ENCODE measurements at places on chromosomes 12 and 14.
A peak's percentile ranks its signal among the peaks of the same experiment; 100 is the strongest.

- H3K4me1 ChIP-seq: no peaks in the 10 kb centered on the region
- H3K27ac ChIP-seq: no peak overlapping the region
- no peak overlapping the region for H3K4me3 ChIP-seq
- DNase-seq: no peak
- H3K36me3 ChIP-seq: no peaks in the 10 kb centered on the region
These were observed 311.7 kb upstream of the FKBP4 start for GRCh38 chr12:2482938-2483660.

GRCh38 chr12:102958073-102958829 is 777 bp downstream of the ASCL1 start:
- peaks cover 4% of the 10 kb centered on the region for H3K36me3 ChIP-seq
- no peak overlapping the region for H3K27ac ChIP-seq
- H3K27me3 ChIP-seq: peaks cover 92% of the 10 kb centered on the region
- peak; percentile 77 for DNase-seq
- peaks cover 23% of the 10 kb centered on the region for H3K4me1 ChIP-seq
- peak overlapping the region; percentile 67 for H3K4me3 ChIP-seq

DNA sequence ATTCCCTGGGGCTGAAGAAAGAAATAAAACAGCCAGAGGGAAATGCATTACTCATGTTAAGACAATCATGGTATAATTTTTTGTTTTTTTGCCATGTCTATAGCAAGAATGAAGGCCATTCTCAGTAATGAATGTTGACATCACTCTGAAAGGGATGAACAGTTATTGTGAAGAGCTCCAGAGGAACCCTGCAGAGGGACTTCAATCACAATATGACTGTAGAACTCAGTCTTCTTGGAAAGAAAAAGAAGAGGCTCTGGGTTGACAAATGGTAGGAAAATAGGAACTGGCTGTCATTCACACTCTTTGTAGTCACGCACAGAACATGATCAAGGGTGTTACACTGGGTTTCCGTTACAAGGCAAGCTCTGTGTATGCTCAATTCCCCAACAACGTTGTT is 73.8 kb upstream of the DACT1 start:
- no peaks in the 10 kb centered on the region for H3K27me3 ChIP-seq
- H3K27ac ChIP-seq: no peak overlapping the region
- no peak for DNase-seq
- H3K36me3 ChIP-seq: no peaks in the 10 kb centered on the region

DNA sequence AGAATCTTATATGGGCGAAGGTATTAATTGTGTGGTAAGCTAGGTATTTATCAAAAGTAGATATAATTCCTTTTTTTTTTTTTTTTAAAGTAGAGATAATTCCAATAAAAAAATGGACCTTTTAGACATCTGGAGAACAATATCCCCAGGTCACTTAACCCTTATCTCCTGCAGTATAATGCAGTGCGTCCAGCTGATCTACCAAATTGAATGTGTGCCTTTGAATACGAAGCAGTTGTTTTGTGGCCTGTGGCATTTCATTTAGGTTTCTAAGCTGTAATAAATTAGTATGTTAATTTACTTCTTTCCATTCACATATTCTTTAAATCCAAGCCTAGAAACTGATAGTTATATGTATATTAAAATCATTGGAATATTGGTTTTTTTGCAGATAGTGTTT is 3.1 kb downstream of the FUT8 start:
- H3K4me1 ChIP-seq: no peaks in the 10 kb centered on the region
- H3K36me3 ChIP-seq: no peaks in the 10 kb centered on the region
- no peak for DNase-seq
- no peak overlapping the region for H3K4me3 ChIP-seq
- no peak overlapping the region for H3K27ac ChIP-seq

DNA sequence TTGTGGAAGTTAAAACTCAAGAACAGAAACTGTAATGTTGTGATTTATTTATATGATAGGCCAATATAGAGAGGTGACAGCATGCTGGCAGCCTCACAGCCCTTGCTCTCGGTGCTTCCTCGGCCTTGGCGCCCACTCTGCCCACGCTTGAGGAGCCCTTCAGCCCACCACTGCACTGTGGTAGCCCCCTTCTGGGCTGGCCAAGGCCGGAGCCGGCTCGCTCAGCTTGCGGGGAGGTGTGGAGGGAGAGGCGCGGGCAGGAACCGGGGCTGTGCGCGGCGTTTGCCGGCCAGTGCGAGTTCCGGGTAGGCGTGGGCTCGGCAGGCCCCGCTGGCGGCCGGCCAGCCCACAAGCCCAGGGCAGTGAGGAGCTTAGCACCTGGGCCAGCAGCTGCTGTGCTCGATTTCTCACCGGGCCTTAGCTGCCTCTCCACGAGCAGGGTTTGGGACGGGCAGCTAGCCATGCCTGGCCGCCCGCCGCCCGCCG is 65.8 kb upstream of the SLC8A3 start:
- peak overlapping the region; percentile 49 for H3K4me3 ChIP-seq
- no peaks in the 10 kb centered on the region for H3K4me1 ChIP-seq
- H3K36me3 ChIP-seq: no peaks in the 10 kb centered on the region
- no peaks in the 10 kb centered on the region for H3K27me3 ChIP-seq
- peak overlapping the region; percentile 29 for H3K27ac ChIP-seq

GRCh38 chr12:91986084-91986483 is 159.6 kb downstream of the BTG1 start:
- peaks cover 3% of the 10 kb centered on the region for H3K4me1 ChIP-seq
- H3K4me3 ChIP-seq: no peak overlapping the region
- no peaks in the 10 kb centered on the region for H3K27me3 ChIP-seq
- no peak overlapping the region for H3K27ac ChIP-seq

DNA sequence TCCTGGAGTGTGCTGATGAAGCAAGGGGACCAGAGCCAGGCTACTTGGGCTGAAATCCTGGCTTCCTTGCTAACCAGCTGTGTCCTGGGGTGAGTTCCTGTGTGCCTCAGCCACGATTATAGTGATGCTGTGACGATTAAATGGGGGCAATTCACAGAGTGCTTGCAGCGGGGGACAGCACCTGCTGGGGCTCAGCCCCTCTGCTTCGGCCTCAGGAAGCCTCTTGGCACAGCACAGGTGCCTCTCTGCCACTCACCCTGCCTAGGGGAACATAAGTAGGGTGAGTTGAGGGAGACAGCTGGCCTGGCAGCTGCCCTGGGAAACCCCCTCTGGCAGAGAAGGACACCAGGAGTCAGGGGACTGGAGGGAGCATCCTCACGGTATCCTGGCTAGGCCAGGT is 9.4 kb downstream of the KRT80 start:
- no peak overlapping the region for H3K27ac ChIP-seq
- no peaks in the 10 kb centered on the region for H3K36me3 ChIP-seq

Measured in H1 (cell line).